ENCODE measurements at places on chromosomes 7 and 10. TPM values are rescaled to one million over a fixed set of nuclear protein-coding genes. Genes with fewer than 3 reads are reported as not detected.

CDC14C gene
- not detected for total RNA-seq

AKR1C4 gene
- not detected for total RNA-seq

SPDYE2B gene
- total RNA-seq, result not detected

GFRA1 gene
- 49.8 TPM for total RNA-seq

- no peak for DNase-seq
Measured at GRCh38 chr7:87885018-87885417, 8.7 kb downstream of the DBF4 start.

DNA sequence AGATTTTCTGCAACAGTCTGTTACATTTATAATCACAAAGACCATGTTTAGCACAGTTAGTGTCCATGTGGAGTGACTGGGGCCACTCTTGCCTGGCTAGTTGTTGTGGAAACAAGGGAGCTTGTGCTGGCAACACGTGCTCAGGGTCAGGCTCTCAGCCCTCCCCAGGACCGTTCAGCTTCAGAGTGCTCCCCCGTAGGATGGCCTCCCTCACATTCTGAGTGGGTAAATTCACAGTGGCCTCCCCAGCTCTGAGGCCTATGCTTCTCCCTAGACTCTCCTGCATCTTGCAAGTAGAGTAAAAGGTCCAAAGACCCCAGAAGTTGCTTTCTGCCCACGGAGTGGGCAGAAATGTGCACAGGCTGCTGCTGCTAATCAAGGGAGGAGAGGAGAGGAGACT, 122.3 kb downstream of the ADCY1 start:
- no peak for DNase-seq

DNA sequence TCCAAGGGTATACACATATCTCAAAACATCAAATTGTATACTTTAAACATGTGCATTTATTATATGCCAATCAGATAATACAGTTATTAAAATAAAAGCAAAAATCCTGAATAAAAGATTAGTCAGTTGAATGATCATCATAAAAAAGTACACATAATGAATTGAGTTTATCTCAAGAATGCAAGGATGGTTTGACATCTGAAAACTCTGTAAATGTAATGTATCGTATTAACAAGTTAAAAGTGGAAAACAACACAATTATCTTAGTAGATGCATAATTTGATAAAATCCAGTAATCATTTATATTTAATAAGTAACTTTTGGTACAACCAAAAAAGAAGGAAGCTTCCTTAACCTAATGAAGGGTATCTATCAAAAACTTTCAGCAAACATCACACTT, 86.6 kb downstream of the COL28A1 start:
- DNase-seq, result no peak

- DNase-seq, result no peak
Measured at GRCh38 chr7:121339082-121339481, 10.3 kb downstream of the WNT16 start.

GRCh38 chr7:149664666-149665065, 108.7 kb downstream of the ZNF467 start:
- DNase-seq, result no peak

DNA sequence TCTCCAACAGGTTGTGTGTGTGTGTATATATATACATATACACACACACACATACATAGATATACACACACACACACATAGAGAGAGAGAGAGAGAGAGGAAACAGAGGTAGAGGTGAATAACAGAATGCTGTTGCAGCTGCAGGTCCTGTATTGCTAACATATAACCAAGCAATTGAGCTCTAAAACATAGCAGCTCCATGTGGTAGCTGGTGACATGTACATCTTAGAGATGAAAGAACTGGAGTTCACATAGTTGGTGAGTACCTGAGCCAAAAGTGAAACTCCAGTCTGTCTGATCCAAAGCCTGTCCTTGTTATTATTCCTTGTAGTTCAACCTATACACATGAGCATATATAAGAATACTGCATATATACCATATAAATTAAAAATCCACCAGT, 152.9 kb upstream of the CSTF2T start:
- DNase-seq, result no peak

AUTS2 gene
- 61.0 TPM for total RNA-seq

Data from skin of body (tissue), 3 donors.